Naive thymus-derived CD8-positive, alpha-beta T cell (primary cell): ENCODE measurements at places on chromosomes 12 and 14. TPM values are rescaled to one million over a fixed set of nuclear protein-coding genes. Genes with fewer than 3 reads are reported as not detected.

The BHLHE41 gene
- 0.08 TPM for total RNA-seq

The KRT80 gene
- not detected for total RNA-seq

The COX8C gene
- total RNA-seq, result not detected

DNA sequence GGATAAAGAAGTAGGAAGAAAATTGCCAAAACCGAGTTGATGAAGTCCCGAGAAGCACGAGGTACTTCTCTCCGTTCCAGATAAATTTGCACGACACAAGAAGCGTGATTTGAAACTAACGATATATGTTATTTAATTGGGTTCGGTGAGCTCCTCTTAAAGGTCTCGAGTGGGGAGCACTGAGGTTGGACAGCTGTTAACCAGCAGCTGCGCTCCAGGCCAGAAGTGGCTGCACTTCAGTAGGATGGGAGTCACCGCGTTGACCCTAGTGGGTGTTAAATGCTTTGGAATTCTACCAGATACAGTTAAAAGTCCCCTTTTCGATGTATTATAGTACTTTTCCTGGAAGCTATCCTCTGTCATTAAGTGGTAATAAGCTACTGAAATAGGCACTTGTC lies 953 bp upstream of the DCAF5 start:
- H3K27ac ChIP-seq, result peak overlapping the region; percentile 95
- no peak for DNase-seq
- no peaks in the 10 kb centered on the region for H3K27me3 ChIP-seq
- peaks cover 30% of the 10 kb centered on the region for H3K4me1 ChIP-seq

DNA sequence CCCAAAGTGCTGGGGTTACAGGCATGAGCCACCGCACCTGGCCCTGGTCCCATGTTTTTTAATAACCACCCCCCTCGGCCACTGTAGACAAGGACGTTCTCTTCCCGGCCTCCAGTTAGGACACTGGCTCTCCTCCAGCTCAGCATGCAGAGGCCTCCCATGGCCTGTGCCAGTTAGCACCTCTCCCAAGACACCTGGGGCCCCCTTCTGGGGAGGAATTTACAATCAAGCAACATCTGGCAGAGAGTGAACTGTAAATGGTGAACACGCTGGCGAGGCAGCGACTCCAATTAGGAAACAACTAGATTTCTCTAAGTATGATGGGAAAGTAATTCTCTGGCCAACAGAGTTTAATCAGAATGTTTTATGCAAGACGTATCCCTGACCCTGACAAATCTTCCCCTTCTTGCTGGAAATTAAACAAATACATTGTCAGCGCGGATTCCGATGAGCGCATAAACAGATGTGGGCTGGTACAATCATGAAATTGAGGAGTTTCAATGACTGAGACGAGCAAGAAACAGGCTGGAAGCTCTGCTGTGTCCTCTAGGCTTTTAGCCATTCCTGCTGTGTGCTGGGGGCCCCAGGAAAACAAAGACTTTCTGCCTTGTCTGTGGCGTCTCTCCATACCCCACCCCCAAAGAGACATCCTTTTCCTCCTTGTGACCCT lies 61.7 kb upstream of the DLK1 start:
- no peaks in the 10 kb centered on the region for H3K36me3 ChIP-seq
- no peak overlapping the region for H3K27ac ChIP-seq
- peaks cover 26% of the 10 kb centered on the region for H3K27me3 ChIP-seq
- no peak for DNase-seq
- H3K4me1 ChIP-seq, result no peaks in the 10 kb centered on the region

DNA sequence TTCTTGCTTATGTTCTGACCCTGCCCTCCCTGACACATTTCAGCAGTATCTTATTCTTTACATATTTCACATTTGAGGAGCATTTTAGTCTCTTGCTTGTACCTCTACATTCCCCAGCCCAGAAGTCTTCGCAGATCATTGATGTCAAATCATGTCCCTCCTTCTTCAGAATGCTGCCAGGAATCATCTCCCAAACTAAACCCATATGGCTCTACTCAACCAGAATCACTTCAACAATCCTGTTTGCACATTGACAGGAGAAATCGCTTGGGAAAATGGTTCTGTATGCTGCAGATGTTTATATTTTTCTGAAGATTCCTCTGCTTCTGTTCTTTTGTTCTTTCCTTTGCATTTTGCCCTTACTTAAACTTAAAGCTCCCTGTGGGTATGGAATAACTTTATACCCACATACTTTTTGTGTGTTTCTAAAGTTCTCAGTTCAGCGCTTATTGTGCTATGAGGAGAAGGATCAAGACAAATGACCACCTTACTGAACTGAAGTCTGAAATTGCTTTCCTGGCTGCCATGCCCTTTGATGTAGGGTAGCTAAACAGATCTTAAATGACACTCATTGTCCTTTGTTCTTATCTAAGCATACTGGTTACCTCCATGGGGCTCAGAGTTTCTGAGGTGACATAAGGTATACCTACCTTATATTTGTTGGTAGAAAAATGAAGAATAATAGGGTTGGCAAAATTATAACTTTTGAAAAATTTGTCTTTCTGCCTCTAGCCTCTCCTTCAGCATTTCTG lies 134.6 kb downstream of the SLC25A21 start:
- no peaks in the 10 kb centered on the region for H3K27me3 ChIP-seq
- no peaks in the 10 kb centered on the region for H3K36me3 ChIP-seq
- no peaks in the 10 kb centered on the region for H3K4me1 ChIP-seq
- no peak overlapping the region for H3K27ac ChIP-seq
- no peak for DNase-seq
- H3K4me3 ChIP-seq, result no peak overlapping the region

GRCh38 chr12:109591041-109591440 lies 17.4 kb downstream of the MVK start:
- peaks cover 18% of the 10 kb centered on the region for H3K4me1 ChIP-seq
- no peak overlapping the region for H3K4me3 ChIP-seq
- H3K27me3 ChIP-seq, result no peaks in the 10 kb centered on the region
- H3K27ac ChIP-seq, result no peak overlapping the region
- DNase-seq, result no peak

DNA sequence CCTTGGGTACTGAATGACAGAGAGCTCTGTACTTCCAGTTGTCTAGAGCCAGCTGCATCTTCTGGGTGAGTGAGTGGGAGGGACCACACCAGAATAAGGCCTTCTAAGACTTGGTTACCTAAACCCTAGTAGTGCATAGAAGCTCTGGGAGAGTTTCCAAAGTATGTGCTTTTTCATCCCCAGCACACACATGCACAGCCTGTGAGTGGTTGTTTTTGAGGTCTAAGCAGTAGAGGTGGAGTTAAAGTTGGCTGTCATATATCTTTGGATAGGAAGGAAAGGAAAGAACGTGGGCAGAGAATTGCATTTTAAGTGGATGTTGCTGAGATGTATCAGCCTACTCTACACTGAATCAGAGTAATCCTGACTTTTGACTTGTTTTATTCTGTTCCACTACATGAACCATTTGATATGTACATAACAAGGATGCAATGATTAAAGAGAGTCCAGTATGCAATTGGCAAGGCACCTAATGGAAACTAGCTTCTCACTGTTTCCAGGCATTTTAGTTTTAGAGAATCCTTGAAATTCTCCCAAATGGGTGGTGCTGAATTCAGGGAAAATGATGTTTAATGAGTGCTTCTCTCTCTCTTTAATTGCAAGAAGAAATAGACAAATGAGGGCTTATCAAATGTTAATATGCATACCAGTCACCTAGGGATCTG lies 51.8 kb upstream of the PRICKLE1 start:
- H3K4me3 ChIP-seq, result no peak overlapping the region
- H3K4me1 ChIP-seq, result no peaks in the 10 kb centered on the region
- no peak for DNase-seq
- no peak overlapping the region for H3K27ac ChIP-seq

DNA sequence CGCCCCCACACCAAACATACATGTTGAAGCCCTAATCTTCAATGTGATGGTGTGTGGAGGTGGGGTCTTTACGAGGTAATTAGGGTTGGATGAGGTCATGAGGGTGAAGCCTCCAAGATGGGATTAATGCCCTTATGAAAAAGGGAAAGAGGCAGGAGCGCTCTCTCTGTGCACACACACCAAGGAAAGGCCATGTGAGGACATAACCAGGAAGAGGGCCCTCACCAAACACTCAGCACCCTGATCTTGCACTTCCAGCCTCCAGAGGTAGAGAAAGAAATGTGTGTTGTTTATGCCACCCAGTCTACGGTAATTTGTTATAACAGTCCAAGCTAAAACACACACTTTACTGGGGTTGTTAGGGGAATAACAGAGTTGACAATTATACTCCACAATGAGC lies 14.6 kb upstream of the PITPNM2 start:
- no peak for DNase-seq
- no peak overlapping the region for H3K27ac ChIP-seq
- H3K4me3 ChIP-seq, result no peak overlapping the region
- H3K4me1 ChIP-seq, result peaks cover 2% of the 10 kb centered on the region
- H3K27me3 ChIP-seq, result no peaks in the 10 kb centered on the region
- peaks cover 20% of the 10 kb centered on the region for H3K36me3 ChIP-seq

- H3K27me3 ChIP-seq, result no peaks in the 10 kb centered on the region
- DNase-seq, result no peak
- no peak overlapping the region for H3K27ac ChIP-seq
- H3K4me3 ChIP-seq, result no peak overlapping the region
- H3K36me3 ChIP-seq, result no peaks in the 10 kb centered on the region
- H3K4me1 ChIP-seq, result no peaks in the 10 kb centered on the region
Observed at GRCh38 chr12:91753649-91754048, 392.0 kb downstream of the BTG1 start.

DNA sequence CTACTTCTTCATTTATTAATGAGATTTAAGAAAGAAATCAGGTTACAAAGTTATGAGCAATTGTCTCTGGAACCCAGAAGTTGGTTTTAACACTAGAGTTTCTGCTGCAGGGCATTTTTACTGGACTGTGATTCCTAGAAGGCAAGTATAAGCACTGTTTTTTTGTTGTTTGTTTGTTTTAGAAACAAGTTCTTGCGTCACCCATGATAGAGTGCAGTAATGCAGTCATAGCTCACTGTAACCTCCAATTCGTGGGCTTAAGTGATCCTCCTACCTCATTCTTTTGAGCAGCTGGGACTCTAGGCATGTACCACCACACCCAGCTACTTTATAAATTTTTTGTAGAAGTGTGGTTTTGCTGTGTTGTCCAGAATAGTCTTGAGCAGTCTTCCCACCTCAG lies 25.6 kb downstream of the RAP1B start:
- H3K27ac ChIP-seq, result peak overlapping the region; percentile 85
- H3K4me1 ChIP-seq, result peaks cover 97% of the 10 kb centered on the region
- no peaks in the 10 kb centered on the region for H3K27me3 ChIP-seq
- H3K36me3 ChIP-seq, result no peaks in the 10 kb centered on the region
- no peak for DNase-seq
- peak overlapping the region; percentile 61 for H3K4me3 ChIP-seq

- no peak for DNase-seq
- H3K4me3 ChIP-seq, result no peak overlapping the region
- H3K27me3 ChIP-seq, result peaks cover 24% of the 10 kb centered on the region
- no peak overlapping the region for H3K27ac ChIP-seq
Observed at GRCh38 chr14:20730891-20731290, 14.8 kb upstream of the EDDM3A start.

DNA sequence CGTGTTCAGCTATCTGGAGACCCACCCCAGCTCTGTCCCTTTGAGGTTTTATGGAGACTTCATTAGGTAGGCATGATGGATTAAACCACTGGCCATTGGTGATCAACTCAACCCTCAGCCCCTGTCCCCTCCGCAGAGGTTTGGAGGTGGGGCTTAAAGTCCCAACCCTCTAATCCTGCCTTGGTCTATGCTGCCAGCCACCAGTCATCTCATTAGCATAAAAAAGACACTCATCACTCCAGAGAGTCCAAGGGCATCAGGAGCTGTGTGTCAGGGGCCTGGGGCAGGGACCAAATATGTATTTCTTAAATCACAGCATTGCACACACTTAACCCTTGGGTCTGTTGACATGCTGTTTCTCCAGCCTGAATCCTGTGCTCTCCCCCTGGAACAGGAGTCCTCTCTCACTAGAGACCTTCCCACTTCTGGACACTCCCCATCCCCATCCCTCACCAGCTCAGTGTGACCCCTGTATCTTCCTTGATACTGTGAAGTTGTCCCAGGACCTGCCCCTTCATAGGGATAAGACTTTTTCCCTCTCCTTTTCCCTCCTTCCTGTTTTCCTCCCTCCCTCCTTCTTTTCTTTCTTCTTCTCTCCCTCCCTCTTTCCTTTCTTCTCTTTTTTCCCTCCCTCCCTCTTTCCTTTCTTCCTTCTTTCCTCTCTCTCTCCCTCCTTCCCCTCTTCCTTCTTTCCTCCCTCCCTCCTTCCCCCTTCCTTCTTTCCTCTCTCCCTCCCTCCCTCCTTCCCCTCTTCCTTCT lies 54.7 kb upstream of the CLMN start:
- H3K27ac ChIP-seq, result no peak overlapping the region
- H3K4me3 ChIP-seq, result no peak overlapping the region
- peaks cover under 1% of the 10 kb centered on the region for H3K36me3 ChIP-seq
- no peaks in the 10 kb centered on the region for H3K4me1 ChIP-seq
- peaks cover 46% of the 10 kb centered on the region for H3K27me3 ChIP-seq

DNA sequence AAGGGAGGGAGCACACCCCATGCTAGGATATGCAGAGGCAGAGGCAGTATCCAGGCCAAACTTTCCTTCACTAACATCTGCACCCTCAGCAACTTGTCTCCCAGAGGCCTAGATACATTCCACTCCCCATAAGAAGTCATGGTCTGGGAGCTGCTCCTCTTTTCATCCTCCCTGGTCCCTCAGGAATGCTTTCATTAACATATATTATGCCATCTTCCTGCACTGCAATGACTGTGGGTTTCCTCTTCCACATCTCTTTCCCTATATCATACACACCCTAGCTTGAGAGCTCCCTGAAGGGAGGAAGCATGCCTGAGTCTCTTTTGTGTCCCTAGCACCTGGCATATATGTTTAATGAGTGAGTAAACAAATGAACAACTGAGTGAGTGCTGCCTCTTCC lies 8.6 kb downstream of the DDN start:
- H3K4me3 ChIP-seq, result no peak overlapping the region
- no peak overlapping the region for H3K27ac ChIP-seq
- no peak for DNase-seq
- H3K4me1 ChIP-seq, result peaks cover 6% of the 10 kb centered on the region
- no peaks in the 10 kb centered on the region for H3K36me3 ChIP-seq
- peaks cover 38% of the 10 kb centered on the region for H3K27me3 ChIP-seq

DNA sequence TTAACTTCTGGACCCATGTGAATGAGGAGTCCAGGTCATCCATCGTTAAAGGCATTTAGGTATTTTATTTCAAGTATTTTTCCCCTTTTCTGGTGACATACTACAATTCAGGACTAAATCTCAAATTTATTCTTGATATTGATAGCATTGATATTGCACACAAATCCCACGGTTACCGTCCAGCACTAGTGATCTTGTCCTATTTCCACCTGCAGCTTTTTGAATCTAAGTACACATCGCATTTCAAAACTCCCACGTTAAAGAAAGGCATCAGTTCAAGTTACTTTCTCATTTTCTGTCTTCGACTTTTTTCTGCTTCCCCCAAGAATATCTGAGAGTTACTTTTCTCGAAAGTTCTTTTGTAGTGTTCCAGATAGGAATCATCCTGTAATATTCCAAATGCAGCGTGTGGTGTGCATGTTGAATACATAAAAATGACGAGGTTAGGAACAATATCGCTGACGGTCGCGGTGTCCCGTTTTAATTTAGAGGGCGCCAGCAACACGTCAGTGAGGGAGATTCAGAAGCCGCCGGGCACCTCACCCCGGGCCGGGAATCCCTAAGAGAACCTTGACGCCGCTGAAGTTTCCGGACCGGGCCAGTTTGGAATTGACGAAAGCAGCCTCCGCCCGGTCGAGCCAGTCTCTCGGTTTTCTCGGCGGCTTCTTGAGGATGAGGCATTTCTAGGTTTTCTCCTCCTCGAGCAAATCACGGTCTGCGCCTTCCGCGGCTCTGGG lies 569 bp upstream of the RGS6 start:
- H3K36me3 ChIP-seq, result no peaks in the 10 kb centered on the region
- no peak for DNase-seq
- peaks cover 17% of the 10 kb centered on the region for H3K4me1 ChIP-seq
- H3K4me3 ChIP-seq, result peak overlapping the region; percentile 48
- H3K27me3 ChIP-seq, result peaks cover 77% of the 10 kb centered on the region
- H3K27ac ChIP-seq, result no peak overlapping the region
